Gastrocnemius medialis (tissue), 4 donors: ENCODE measurements at places on chromosomes 11 and 22. TPM values are rescaled to one million over a fixed set of nuclear protein-coding genes. Genes with fewer than 3 reads are reported as not detected.
A peak's percentile ranks its signal among the peaks of the same experiment; 100 is the strongest.

AQP11 gene
- 0.82 TPM for total RNA-seq

GRCh38 chr22:35708917-35709316, 8.8 kb upstream of the APOL5 start:
- H3K27ac ChIP-seq: no peak overlapping the region
- DNase-seq: no peak
- no peaks in the 10 kb centered on the region for H3K36me3 ChIP-seq
- no peaks in the 10 kb centered on the region for H3K4me1 ChIP-seq

DNA sequence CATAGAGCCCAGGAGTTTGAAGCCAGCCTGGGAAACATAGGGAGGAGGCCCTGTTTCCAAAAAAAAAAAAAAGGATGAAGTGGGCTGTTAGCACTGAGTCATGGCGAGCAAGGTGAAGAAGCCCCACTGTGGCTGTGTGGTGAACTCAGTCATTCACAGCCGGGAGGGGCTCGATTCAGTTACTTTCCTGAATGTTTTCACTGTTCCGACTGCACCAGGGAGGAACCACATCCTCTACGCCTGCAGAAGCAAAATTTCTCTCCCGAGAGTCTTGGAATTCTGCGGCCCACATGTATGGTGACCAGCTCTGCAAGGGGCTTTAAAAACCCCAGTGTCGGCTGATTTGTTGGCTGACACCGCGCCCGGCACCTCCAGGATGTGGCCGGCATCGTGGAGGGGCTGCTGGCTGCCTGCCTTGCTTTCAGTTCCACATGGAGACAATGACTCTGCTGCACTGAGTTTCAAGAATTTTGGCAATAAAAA, 27.8 kb upstream of the GRAMD4 start:
- no peak for DNase-seq
- no peaks in the 10 kb centered on the region for H3K36me3 ChIP-seq
- H3K4me3 ChIP-seq: peak overlapping the region; percentile 24
- H3K4me1 ChIP-seq: peaks cover 29% of the 10 kb centered on the region
- H3K27me3 ChIP-seq: no peaks in the 10 kb centered on the region

- H3K27ac ChIP-seq: no peak overlapping the region
- no peaks in the 10 kb centered on the region for H3K4me1 ChIP-seq
- DNase-seq: no peak
Observed at GRCh38 chr11:98358551-98358950, 662.2 kb upstream of the CNTN5 start.

DNA sequence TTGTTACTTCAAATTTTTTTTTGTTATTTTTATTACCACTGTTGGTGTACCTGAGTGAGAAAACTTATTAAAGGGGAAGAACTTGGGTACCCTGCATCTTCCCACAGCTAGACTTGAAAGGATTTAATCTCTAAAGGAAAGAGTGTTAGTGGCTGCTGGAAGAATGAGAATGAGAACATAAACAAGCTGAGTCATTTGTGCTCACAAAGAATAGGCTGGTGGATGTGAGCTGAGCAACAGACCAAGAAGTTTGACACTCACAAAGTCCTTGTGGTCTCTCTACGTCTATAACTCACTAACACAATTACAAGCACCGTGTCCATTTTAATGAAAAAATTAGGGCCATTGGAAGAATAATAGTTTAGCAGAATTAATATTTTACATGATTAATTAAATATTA, 217.6 kb upstream of the ANO5 start:
- no peaks in the 10 kb centered on the region for H3K4me1 ChIP-seq
- no peak for DNase-seq
- H3K27ac ChIP-seq: no peak overlapping the region

C11orf91 gene
- total RNA-seq: not detected

TIMP3 gene
- 185 TPM for total RNA-seq

DNA sequence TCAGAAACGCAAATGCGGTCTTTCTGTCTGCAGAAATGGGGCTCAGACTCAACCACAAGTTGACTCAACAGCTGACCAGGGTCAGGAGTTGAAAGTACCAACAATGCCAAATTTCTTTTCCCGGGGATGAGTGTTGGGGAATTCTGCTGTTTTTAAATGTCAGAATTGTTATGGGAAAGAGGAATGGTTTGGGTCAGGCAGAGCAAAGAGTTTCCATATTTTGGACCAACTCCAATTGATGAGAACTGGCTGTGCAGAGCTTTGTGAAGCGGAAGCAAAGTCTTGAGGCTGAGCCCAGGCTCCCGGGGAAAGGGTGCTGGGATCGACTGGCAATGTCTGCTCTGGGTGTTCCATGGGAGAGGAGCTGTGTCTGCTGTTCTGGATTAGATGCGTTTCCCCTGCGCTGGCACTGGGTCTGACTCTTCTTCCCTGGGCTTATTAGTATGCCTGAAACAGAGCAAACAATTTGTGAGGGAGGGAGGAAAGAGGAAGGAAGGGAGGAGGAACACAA, 36.2 kb downstream of the TXN2 start:
- H3K36me3 ChIP-seq: no peaks in the 10 kb centered on the region
- no peaks in the 10 kb centered on the region for H3K27me3 ChIP-seq
- no peak overlapping the region for H3K4me3 ChIP-seq
- H3K4me1 ChIP-seq: no peaks in the 10 kb centered on the region
- H3K27ac ChIP-seq: peak overlapping the region; percentile 22

INSC gene
- total RNA-seq: not detected

SORL1 gene
- total RNA-seq: 0.78 TPM

- no peak for DNase-seq
- peak overlapping the region; percentile 79 for H3K27ac ChIP-seq
- no peaks in the 10 kb centered on the region for H3K27me3 ChIP-seq
- H3K36me3 ChIP-seq: peaks cover 22% of the 10 kb centered on the region
- no peak overlapping the region for H3K4me3 ChIP-seq
- H3K4me1 ChIP-seq: peaks cover 23% of the 10 kb centered on the region
Observed at GRCh38 chr22:23744485-23744884, 6.4 kb downstream of the ZNF70 start.

- DNase-seq: no peak
- no peaks in the 10 kb centered on the region for H3K27me3 ChIP-seq
- H3K4me1 ChIP-seq: no peaks in the 10 kb centered on the region
Observed at GRCh38 chr11:123040111-123040432, 21.9 kb downstream of the HSPA8 start.

GRCh38 chr22:21951062-21951461, 1.6 kb downstream of the PPM1F start:
- H3K27me3 ChIP-seq: no peaks in the 10 kb centered on the region
- no peak for DNase-seq
- no peak overlapping the region for H3K4me3 ChIP-seq
- H3K4me1 ChIP-seq: peaks cover 39% of the 10 kb centered on the region

DNA sequence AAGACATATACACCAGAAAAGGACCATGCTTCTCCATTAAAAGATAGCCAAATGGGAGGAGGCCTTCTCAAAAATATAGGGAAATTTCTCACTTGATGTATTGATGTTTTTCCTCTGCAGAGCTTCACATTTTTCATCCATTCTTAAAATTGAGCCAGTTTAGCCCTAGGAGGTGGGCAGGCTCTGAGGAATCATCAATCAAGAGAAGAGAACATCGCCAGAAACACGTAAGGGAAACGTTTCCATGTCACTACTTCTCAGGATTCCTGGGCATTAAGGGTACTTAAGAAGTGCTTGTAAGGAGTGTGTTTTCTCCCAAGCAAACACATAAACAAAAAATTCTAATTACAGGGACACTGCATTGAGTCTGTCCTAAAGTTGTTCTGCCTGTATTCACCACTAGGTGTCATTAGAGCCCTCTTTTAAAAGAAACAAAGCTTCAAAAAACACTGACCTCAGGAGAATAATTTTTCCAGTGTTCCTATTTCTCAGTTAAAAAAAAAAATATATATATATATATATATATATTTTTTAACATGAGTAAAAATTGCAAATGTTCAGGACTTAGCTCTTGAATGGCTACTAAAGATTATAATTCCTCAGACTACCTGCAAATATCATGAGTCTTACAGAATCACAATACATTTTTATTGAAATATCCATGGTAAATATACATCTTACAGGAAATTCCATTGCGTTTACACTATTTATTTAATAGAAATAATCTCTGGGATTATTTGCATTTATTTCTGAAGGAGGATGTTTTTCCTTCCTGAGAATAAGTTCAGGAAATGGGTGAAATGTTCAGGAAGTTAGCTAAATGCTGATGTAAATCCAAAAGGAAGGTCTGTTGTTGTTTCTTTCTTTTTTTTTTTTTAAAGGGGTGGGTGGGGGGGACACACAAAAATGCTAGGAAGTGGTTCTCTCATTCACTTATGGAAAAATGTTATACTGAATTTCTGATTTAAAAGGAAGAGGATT, 16.0 kb downstream of the FZD4 start:
- H3K4me1 ChIP-seq: peaks cover 50% of the 10 kb centered on the region
- DNase-seq: no peak

DNA sequence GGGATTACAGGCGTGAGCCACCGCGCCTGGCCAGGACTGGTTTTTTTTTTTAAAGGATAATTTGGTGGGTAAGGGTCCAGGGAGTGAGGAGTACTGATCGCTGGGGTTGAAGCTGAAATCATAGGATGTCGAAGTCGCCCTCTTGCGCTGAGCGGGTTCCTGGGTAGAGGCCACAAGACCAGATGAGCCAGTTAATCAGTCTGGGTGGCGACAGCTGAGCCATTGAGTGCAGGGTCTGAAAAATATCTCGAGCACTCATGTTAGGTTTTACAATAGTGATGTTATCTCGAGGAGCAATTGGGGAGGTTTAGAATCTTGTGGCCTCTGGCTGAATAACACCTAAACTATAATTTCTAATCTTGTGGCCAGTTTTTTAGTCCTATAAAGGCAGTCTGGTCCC, 7.8 kb downstream of the APOL5 start:
- no peaks in the 10 kb centered on the region for H3K4me1 ChIP-seq
- no peaks in the 10 kb centered on the region for H3K27me3 ChIP-seq
- no peak for DNase-seq

DNA sequence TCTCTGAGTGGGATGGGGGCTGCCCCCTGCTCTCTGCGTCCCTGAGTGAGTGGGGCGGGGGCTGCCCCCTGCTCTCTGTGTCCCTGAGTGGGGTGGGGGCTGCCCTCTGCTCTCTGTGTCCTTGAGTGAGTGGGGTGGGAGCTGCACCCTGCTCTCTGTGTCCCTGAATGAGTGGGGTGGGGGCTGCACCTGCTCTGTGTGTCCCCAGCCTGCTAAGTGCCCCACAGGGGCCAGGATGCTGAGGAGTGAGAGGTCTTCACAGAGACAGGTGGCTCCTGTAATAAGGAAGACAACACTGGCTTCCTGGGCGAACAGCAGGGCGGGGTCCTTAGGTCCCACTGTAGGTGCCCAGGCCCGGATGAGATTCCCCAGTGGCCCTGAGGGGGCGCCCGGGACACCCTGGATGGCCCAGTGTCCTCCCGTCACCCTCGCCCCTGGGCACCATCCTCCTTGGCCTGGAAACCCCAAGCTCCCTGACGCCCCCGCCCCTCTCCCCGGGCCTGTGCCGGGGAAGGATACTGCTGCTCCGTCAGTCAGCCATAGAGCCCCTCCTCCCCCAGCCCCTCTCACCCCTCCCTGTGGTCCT, 3.8 kb upstream of the CCDC188 start:
- peak overlapping the region; percentile 39 for H3K4me3 ChIP-seq
- no peaks in the 10 kb centered on the region for H3K4me1 ChIP-seq
- no peak overlapping the region for H3K27ac ChIP-seq
- no peaks in the 10 kb centered on the region for H3K27me3 ChIP-seq
- DNase-seq: no peak
- H3K36me3 ChIP-seq: no peaks in the 10 kb centered on the region

USP47 gene
- 86.5 TPM for total RNA-seq

CLDN5 gene
- 108 TPM for total RNA-seq

- no peak for DNase-seq
- no peak overlapping the region for H3K27ac ChIP-seq
- no peaks in the 10 kb centered on the region for H3K4me1 ChIP-seq
Observed at GRCh38 chr11:77668760-77669159, 31.2 kb upstream of the CLNS1A start.

- peaks cover 6% of the 10 kb centered on the region for H3K4me1 ChIP-seq
- H3K27ac ChIP-seq: no peak overlapping the region
- DNase-seq: no peak
- no peaks in the 10 kb centered on the region for H3K27me3 ChIP-seq
- no peak overlapping the region for H3K4me3 ChIP-seq
Observed at GRCh38 chr11:12604557-12605153, 69.6 kb upstream of the TEAD1 start.

GRCh38 chr22:45488764-45489370, 13.8 kb upstream of the FBLN1 start:
- H3K27me3 ChIP-seq: no peaks in the 10 kb centered on the region
- H3K4me3 ChIP-seq: no peak overlapping the region
- no peak overlapping the region for H3K27ac ChIP-seq
- no peaks in the 10 kb centered on the region for H3K36me3 ChIP-seq
- no peak for DNase-seq
- H3K4me1 ChIP-seq: no peaks in the 10 kb centered on the region

TMEM191C gene
- total RNA-seq: not detected
